ENCODE measurements at places on chromosomes 5 and 9.

- no peak for DNase-seq
Measured at GRCh38 chr9:89841456-89841855, 236.6 kb downstream of the GADD45G start.

DNA sequence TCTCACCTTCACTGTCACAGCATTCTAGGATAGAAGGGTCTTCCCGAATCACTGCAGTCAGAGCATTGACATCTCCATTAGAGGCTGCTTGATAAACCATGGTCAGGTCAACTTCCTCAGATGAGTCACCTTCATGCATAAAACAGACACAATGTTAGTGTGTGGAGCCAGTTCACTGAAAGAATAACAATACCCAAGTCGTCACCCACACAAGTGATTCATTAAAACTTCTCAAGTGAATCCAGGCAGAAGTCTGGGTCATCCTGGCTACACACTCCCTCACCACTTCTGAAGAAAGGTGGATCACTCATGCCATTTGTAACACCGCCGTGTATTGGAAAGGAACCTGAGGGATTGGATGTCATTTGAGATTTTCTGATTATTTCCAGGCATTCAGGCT lies 49.6 kb downstream of the ANKRD55 start:
- DNase-seq: no peak

DNA sequence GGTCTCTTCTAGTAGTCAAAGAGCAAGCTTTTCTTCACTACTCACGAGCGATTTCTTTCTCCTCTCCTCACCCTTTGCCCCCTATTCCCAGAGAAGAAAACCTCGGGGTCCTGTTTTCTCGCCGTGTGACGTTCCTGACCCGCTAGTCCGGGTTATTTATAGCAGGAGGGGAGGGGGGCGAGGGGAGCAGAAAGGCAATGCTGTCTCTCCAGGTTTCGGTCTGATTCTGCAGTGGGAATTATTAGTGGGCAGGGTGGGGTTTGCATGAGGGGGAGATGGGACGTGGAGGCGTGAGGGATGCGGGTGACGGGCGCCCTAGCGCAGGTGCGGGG lies 847 bp upstream of the GABRB2 start:
- no peak for DNase-seq

- DNase-seq: no peak
Measured at GRCh38 chr9:68678430-68678829, 26.6 kb upstream of the PIP5K1B start.

GRCh38 chr5:172088801-172089200 lies 82.4 kb upstream of the FBXW11 start:
- DNase-seq: no peak

DNA sequence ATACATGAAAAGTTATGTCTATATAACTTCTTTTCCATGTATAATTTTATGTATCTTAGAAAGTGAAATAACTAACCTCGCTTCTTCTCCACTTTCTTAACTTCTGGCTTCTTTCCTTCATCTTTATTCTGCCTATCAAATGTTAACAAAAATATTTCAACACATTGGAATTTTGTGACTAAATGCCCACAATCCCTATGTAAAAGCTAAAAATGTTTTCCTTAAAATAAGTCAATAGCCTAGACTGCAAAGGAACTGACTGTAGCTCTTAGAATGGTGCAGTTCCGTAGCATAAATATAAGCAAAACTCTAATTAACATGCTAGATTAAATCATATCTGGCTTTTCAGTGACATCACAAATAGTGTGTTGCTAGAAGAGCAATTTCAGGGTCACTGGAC lies 40.9 kb downstream of the PSIP1 start:
- DNase-seq: no peak

DNA sequence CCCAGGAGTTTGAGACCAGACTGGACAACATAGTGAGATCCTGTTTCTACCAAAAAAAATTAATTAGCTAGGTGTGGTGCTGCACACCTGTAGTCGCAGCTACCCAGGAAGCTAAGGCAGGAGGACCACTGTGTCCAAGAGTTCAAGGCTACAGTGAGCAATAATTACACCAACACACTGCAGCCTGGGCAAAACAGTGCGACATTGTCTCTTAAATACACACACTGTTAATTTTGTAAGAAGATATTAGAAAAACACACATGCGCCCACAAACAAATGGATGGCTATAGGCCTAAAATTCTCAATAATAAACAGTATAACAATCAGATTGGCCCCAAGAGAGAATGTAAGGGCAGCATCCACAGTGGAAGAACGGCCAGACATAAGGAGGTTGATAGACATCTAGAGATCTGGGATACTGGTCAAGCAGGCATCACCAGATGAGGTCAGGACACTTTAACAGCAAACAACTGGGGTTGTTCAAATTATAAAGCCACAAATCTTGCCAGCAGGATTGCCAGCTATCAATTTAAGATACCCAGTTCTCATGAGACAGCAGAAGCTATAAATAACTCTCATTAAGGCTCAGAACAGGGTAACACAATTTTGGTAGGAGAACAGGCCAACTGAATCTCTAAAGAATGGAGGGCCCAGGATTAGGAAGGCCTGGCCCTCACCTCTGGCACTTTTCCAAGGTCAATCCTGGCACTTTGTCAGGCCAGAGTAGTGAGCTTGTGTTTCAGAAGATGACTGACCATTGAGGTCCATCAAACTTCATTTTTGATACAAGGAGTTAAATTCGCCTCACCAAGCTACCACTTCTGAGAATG lies 29.5 kb downstream of the GOLPH3 start:
- no peak for DNase-seq

DNA sequence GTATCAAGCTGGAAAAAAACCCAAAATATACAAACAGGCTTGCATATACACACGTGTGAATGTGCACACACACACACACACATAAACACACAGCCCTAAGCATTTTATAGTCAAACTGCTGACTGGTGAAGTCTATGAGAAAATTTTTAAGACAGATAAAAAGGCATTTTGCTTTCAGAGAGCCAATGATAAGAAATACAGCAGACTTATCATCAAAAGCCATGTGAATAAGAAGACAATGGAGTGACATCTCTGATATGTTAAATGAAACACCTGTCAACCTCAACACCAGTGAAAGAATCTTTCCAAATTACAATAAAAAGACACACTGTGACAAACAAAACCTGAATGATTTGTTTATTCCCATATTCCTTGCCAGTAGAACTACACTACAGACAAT lies 233.3 kb downstream of the CDH9 start:
- DNase-seq: no peak

DNA sequence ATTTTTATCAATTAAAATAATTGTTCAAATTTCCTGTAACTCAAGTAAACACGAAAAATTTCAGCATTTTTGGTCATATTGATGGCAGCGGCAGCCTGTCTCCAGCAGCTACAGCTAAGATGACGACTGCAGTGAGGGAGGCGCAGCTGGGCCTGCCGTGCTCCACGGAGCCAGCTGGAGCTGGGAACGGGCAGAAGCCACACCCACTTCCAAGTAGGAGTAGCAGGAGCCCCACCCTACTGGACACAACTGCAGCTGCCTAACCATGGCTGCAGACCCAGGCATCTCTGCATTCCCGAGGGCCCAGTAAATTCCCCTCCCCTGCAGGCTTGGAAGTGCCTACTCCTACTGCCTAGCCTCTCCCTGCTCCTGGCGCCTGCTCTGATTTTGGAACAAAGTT lies 2031.7 kb downstream of the EFNA5 start:
- no peak for DNase-seq

- no peak for DNase-seq
Measured at GRCh38 chr9:14438232-14439021, 124.5 kb upstream of the NFIB start.

GRCh38 chr5:169777159-169777558 lies 140.1 kb downstream of the DOCK2 start:
- no peak for DNase-seq

Data from activated naive CD4-positive, alpha-beta T cell (primary cell).